ENCODE measurements at places on chromosomes 12 and 14.

GRCh38 chr14:59425322-59425935 lies 39.8 kb downstream of the GPR135 start:
- DNase-seq: no peak

- no peak for DNase-seq
Observed at GRCh38 chr12:31205054-31205453, 120.9 kb downstream of the SINHCAF start.

DNA sequence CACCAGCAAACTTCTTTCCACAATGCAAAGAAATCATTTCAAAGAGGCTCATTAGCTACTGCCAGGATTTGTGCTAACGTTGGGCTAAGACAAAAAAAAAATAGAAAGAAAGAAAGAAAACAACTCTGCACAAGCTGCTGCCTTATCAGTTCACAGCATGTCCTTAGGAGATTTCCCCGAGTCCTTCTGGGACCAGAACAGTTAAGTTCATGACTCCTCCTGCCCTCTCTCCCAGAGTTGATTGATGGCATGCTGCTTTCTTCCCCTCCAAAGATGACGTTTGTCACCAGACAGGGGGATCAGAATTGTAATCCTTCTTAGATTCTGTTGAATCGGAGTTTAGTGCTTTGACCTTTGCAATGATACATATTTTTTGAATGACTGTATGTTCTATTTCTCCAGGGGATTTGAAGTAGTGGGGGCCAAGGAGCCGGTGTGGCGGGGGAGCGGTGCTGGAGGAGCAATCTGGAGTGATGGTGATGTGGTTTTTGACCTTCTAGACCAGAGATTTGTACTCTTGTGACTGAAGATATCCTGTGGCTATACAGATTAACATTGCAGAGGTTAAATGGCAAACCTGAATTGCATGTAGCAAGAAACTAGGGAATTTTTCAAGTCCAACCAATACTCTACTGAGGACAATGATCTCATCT lies 409.2 kb upstream of the TMPO start:
- DNase-seq: no peak

DNA sequence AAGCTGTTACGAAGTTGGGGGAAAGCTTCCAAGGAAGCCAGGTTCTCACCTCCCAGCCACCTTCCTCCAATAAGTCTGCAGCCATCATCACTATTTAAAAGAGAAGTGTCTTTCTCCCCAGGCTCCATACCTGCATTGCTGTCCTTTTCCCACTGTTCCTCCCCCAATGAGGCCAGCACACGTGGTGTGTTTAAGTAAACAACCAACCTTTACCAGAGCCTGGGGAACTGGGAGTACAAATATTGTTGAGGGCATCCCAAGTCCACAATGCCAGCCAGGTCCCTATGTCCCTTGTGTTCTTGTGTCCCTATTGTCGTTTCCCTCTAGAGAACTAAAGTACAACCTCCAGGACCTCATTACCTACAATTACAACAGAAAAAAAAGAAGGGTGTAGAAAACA lies 49.2 kb upstream of the PNMA1 start:
- no peak for DNase-seq

DNA sequence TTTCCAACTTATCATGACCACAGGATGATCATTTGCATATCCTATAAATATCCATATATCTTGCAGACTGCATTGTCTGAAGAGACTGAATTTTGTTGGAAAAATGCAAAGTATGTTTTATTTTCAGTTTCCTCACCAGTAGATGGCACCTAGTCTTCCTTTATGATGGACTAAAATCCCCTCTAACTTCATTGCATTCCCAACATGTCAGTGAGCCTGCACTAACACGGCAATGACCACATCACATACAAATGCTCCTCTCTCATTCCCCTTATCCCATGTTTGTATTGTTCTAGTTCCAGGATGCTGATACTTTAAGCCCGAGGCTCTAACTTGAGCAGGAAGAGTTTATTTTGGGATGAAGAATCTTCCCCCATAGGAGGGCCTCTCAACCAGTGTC lies 24.7 kb upstream of the MYBPC1 start:
- DNase-seq: no peak

DNA sequence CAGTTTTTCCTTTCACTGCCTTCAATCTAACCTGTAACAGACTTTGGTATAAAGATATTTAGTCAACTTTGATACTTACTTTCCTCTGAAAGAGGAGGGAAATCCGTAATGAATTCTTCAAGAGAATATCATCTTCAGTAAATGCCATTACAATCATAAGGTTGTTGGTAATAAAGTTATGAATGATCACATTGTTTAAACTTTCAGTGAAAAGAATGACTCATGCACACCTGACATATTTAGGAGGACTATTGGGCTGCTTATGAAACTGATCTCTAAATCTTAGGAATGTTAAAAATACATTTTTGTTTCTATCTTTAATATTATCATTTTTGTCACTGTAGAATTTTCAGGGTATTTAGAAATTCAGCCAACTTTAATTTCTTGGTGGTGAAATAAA lies 474.7 kb downstream of the SLC16A7 start:
- no peak for DNase-seq

DNA sequence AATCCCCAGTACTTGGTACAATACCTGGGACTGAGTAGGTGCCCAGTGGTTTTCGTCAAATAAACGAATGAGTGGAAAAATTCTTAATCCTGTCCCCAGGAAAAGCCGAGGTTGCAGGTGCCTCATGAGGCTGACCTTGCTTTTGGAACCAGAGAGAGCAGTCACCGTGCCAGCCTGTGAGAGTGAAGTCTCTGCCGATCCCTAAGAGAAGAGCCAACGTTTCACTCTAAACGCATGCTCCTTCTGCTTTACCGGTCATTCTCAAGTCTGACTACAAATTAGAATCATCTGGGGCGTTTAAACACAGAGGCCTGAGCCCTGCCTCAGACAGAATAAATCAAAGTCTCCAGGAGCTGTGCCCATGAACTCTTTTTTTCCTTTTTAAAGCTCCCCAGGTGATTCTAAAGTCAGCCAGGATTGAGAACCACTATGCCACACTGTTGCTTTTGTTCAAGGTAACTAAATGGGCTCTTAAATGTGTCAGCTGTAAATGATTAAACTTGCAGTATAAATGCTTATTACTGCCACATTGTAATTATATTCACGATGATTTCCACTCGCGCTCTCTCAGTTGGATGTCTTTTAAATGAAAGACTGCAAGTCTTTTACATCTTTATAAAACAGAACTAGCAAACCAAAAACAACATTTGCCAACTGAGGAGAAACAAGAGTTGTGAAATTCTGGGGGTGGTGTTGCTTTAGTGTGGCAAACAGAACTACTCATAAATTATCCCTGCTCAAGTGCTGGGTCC lies 26.9 kb downstream of the TCP11L2 start:
- no peak for DNase-seq

DNA sequence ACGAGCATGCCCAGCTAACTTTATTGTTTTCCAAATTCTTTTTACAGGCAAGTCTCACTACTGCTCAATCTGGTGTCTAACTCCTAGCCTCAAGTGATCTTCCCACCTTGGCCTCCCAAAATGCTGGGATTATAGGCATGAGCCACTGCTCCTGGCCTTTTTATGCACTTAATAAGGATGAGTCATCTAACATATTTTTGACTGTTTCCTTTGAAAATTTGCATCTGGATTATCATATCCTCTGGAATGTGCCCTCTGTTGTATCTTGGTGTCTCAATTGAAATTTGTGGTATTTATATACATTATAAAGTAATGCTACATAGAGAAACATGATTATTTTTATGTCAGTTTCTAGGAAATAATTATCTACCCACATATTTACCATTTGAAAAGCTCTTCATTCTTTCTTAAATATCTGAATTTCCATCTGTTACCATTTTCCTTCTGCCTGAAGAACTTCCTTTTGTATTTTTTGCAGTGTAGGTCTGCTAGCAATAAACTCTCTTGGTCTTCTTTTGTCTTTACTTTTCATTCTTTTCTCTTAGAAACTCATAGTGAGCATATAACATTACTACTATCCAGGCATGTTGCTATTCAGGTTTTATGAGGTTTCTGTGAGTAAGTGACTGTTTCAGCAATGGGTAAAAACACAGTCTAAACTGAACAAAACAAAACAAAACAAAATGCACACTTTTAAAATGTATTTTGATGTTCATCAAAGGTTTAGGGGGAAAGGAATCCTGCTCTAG lies 52.8 kb upstream of the CNOT2 start:
- no peak for DNase-seq

- DNase-seq: no peak
Observed at GRCh38 chr14:77271113-77271710, at the start of gene NGB. NGB (minus strand) TSS chr14:77271206; CDS start chr14:77270937, 269 bp downstream.

DNA sequence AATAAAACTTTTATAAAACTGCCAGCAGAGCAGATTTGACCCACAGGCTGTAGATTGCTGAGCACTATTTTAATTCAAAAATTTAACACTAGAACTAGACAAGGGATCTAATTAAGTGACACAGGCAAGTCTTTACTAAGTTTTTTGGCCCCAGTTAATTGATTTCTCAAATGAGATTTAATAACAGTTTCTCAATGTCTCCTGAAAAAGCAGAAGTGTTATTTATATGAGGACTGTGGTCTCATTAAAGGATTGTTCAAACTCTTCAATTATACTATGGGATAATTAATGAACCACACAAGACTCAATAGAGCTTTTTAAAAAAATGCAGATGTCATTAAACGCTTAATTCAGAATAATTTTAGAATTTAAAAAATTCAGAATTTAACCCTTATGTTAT lies 1.9 kb downstream of the HEATR5A start:
- no peak for DNase-seq

- DNase-seq: no peak
Observed at GRCh38 chr14:99627510-99628381, 17.2 kb upstream of the HHIPL1 start.

DNA sequence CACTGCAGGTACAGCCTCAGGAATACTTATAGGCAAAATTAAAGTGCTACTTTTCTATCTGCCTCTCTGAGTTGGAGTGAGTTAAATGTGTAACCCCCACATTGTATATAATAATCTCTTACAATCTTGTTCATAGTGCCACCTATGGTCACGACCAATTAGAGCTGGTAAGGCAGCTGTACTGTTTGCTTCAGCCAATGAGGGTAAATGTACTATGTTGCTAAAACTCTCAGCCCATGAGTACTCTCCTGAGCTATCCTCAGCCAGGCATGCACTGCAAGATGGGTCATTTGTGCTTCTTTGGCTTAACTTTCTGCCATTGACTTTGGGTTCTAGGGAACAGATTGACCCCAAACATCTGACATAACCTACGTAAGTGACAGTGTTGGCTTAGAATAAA lies 15.0 kb upstream of the MDM2 start:
- peak; percentile 23 for DNase-seq

DNA sequence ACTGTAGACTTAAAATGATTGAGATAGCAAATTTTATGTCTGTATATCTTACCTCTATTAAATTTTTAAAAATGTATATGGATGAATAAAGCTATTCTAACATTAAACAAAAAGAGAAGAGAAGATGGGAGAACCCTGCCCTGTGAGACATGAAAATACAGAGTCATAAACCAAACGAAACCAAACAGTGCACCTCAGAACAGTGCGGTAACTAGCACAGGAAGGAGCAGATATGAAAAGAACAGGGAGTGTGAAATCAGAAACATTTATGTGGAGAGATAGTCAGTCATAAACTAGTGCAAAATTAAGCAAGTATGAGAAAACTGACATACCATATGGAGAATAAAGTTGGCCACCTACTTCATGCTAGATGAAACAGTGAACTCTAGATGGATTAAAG lies 135.1 kb downstream of the ERC1 start:
- DNase-seq: no peak

DNA sequence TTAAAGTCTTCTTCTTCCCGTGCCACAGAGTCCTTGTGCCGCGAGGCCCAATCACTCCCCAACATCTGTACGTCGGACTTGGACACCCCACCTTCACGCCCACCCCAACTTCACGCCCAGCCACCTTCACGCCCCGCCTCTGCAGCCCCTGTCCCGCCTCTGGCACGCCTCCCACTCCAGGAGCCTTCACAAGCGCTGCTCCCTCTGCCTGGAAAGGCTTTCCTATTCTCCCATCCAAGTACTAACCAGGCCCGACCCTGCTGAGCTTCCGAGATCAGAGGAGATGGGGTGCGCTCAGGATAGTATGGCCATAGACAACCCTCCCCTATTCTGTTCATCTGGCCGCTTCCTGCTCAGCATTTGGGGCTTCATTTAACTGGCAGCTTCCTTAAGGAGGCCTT lies 17.3 kb upstream of the EIF5 start:
- DNase-seq: no peak

- DNase-seq: peak; percentile 12
Observed at GRCh38 chr12:97308576-97309198, 153.9 kb upstream of the RMST start.

DNA sequence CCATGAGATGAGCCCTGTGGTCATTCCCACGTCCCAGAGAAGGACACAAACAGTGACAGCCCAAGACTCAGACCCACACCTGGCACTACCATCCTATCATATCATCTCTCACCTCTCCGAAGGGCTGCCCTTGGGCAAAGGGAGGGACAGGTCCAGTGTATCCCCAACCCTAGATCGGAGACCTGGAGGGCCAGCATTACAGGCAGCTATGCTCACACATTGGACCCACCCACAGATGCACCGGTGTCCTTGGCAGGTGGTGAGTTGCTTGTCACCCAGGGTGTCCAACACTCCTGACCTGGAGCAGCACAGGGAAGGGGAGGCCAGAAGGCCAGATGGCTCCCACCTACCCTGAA lies 117.4 kb downstream of the DICER1 start:
- DNase-seq: no peak

DNA sequence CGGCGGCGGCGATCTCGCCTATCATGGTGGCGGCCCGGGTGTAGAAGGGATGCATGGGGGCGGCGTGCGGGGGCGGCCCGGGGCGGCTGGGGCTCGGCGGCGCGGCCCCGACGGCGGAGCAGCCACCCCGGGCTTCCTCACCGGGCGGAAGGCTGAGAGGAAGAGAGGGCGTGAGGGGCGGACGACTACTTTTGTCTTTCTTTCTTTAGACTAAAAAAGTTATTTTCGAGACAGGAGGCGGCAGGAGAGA lies 240 bp downstream of the BTG1 start:
- DNase-seq: no peak

GRCh38 chr14:55711175-55711811 lies 131.3 kb downstream of the KTN1 start:
- DNase-seq: no peak

- no peak for DNase-seq
Observed at GRCh38 chr12:2118481-2119255, 65.9 kb downstream of the CACNA1C start.

GRCh38 chr12:5230861-5231260 lies 187.2 kb downstream of the KCNA5 start:
- no peak for DNase-seq

DNA sequence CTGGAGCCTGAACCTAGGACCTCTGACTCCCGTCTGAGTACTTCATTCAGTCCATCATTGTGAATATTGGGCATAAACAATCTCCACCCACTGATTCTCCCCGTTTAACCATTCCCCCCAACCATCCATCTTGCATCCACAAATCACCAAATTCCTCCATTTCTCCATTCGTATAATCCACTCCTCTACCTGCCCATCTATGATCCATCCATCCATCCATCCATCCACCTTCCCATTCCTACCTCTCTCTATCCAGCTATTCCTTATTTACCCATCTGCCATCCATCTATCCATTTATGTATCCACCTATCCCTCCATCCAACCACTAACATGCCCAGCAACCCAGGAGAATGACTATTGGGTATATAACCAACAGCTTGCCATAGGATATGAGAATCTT lies 87.5 kb downstream of the CALM1 start:
- no peak for DNase-seq

Measured in stimulated activated CD4-positive, alpha-beta T cell treated with anti-CD3 and anti-CD28 coated beads, Interleukin-2, amount 100 ng/mL, for 48 hours (primary cell).